Type B pancreatic cell (in vitro differentiated cells): ENCODE measurements at places on chromosomes 2 and 18. TPM values are rescaled to one million over a fixed set of nuclear protein-coding genes. Genes with fewer than 3 reads are reported as not detected.

The LBX2 gene
- 1.5 and 2.8 TPM in 2 replicates for total RNA-seq

The REEP1 gene
- 6.4 and 14.1 TPM in 2 replicates for total RNA-seq

The CD226 gene
- 0.59 and 0.92 TPM in 2 replicates for total RNA-seq

The QPCT gene
- total RNA-seq, result 0.72 and 15.8 TPM in 2 replicates

The SYT4 gene
- total RNA-seq, result 10.0 and 20.5 TPM in 2 replicates

The CHAC2 gene
- total RNA-seq, result 2.0 and 4.7 TPM in 2 replicates

The C2orf80 gene
- total RNA-seq, result not detected in 2 replicates

The GALR1 gene
- 0.07 and 0.14 TPM in 2 replicates for total RNA-seq

The PSD4 gene
- total RNA-seq, result 38.8 and 79.1 TPM in 2 replicates

The NEU4 gene
- total RNA-seq, result 0.19 and 0.51 TPM in 2 replicates

The LRRC30 gene
- not detected in 2 replicates for total RNA-seq

The ZNF804A gene
- total RNA-seq, result 0.59 and 2.0 TPM in 2 replicates

The AAMP gene
- total RNA-seq, result 82.2 and 97.8 TPM in 2 replicates

The CABLES1 gene
- total RNA-seq, result 11.4 and 31.1 TPM in 2 replicates

The SERPINB3 gene
- total RNA-seq, result 0.86 and 0.94 TPM in 2 replicates

The CYS1 gene
- 0.79 and 0.94 TPM in 2 replicates for total RNA-seq

The RAB17 gene
- 18.4 and 21.6 TPM in 2 replicates for total RNA-seq

The GPR55 gene
- total RNA-seq, result 0.24 TPM in 1 of 2 replicates, not detected in the other

The RGPD3 gene
- total RNA-seq, result 0.07 and 0.17 TPM in 2 replicates

The TOGARAM2 gene
- 1.6 and 3.6 TPM in 2 replicates for total RNA-seq

The HOXD12 gene
- total RNA-seq, result not detected in 2 replicates

The TLX2 gene
- total RNA-seq, result 0.67 and 2.9 TPM in 2 replicates

The CWC22 gene
- 18.7 and 21.8 TPM in 2 replicates for total RNA-seq
